ENCODE measurements at places on chromosomes 4 and X. TPM values are rescaled to one million over a fixed set of nuclear protein-coding genes. Genes with fewer than 3 reads are reported as not detected.

Gene PITX2
- total RNA-seq, result 0.59 TPM

Gene ATP8A1
- 2.2 TPM for total RNA-seq

Gene CPLX1
- total RNA-seq, result not detected

Gene RASL11B
- total RNA-seq, result 1.8 TPM

Gene GABRB1
- not detected for total RNA-seq

Gene LDOC1
- total RNA-seq, result 3.1 TPM

Gene CLCN4
- 2.2 TPM for total RNA-seq

Gene TMPRSS11D
- total RNA-seq, result not detected

Gene ITIH6
- total RNA-seq, result not detected

Gene SPOCK3
- not detected for total RNA-seq

Gene NAT8L
- under 0.01 TPM for total RNA-seq

Gene ATOH1
- not detected for total RNA-seq

Gene CLDN22
- not detected for total RNA-seq

Gene ATP10D
- 13.9 TPM for total RNA-seq

Gene SPANXA1
- not detected for total RNA-seq

Gene FAAH2
- total RNA-seq, result not detected

Gene TNIP3
- 0.78 TPM for total RNA-seq

Gene PCDH11X
- not detected for total RNA-seq

Gene OPRPN
- not detected for total RNA-seq

Data from subcutaneous preadipocyte (primary cell).